KBM-7 (cell line): ENCODE measurements at places on chromosomes 4 and X.

- no peak for DNase-seq
Measured at GRCh38 chr4:101022151-101023024, 324.9 kb downstream of the PPP3CA start.

GRCh38 chrX:49270249-49270921 is 792 bp downstream of the PPP1R3F start:
- no peak for DNase-seq

- DNase-seq, result no peak
Measured at GRCh38 chr4:2942037-2942531, 21.1 kb downstream of the NOP14 start.

DNA sequence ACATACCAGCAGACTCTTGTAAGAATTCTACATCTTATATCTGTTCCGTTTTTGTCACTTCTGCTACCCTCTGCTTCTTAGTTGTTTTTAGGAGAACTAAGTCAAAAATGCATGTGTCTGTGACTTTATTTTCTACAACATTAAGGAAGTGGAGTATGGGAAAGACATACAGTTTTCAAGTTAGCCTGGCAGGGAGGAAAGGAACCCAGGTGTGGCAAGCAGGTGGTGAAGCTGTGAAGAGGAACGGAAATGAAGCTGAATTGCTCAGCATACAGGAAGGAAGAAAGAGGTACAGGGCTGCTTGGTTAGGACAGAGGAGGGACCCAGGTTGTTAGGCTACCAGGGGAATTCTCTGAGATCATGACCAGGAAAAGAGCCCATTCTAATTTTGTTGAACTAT is 9.4 kb downstream of the GPRIN3 start:
- peak; percentile 8 for DNase-seq

DNA sequence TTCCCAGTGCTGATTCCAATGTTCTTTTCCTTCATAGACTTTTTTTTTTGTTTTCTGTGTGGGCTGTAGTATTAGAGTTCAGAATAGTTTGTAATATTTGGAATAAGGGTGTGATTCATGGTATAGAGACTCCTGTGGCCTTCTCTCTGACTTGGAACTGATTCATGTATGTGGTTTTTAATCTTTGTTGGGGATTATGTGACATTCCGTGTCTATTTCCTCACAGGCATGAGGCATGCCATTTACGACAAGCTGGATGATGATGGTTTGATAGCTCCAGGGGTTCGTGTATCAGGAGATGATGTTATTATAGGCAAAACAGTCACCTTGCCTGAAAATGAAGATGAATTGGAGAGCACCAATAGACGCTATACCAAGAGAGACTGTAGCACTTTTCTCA is 44.4 kb downstream of the POLR2B start:
- DNase-seq, result no peak

- no peak for DNase-seq
Measured at GRCh38 chr4:31085689-31086088, 365.5 kb downstream of the PCDH7 start.

DNA sequence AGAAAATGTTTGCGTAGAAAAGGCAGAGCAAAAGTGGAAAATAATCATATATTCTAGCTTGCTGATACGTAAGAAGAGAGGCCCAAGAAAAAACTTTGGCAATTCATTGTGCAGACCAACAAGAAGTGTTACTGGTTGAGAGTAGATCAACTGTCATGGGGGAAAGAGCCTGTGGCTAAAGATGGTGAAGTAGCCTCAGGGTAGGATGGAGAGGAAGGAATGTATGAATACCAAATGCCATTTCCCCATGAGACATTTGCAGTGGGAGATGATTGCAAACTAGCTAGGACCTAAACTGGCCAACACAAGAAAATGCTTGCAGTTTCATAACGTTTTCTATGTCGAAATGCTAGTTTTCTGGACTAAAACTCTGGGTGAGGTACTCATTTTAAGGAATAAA is 47.7 kb upstream of the ADGRL3 start:
- DNase-seq, result no peak

DNA sequence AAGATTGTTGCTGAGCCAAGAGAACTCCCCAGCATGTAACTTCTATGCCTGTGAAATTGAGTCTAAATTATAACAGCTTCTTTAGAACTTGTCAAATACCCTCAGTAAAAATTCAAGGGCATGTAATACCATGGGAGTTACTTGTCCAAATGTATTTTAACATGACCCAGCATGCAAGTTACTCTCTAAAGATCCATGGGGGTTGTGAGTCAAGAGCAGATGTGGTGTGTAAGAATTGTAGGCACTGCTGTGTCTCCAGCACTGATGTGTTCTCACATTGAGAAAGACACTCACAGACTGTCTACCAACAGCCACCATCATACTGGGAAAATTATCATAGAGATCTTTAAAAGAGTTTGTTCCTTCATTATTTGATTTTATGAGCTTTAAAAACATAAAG is 237.4 kb upstream of the IL1RAPL1 start:
- no peak for DNase-seq

- DNase-seq, result no peak
Measured at GRCh38 chrX:17459661-17460060, 84.7 kb downstream of the NHS start.

DNA sequence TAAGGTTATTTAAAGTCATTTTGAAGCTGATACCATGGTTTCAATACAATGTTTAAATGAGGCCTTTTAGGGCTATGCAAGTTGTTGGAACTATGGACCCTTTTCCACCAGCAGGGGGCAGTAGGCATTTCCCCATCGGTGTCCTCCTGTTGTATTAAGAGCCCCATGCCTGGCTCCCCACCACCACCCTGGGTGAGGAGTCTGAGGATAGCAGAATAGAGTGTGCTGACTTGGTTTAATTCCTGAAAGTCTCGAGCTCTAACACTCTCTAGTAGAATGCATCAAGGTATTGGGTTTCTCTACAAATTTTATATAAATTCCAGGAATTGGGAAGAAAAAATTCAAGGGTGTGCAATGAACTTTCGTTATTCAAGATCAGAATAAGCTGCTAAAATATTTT is 234.8 kb upstream of the JADE1 start:
- peak; percentile 69 for DNase-seq

GRCh38 chr4:76156635-76157034 is 8.4 kb upstream of the NUP54 start:
- DNase-seq, result no peak

GRCh38 chrX:8689473-8689872 is 42.5 kb downstream of the ANOS1 start:
- DNase-seq, result no peak

GRCh38 chr4:55068522-55068921 is 56.9 kb downstream of the KDR start:
- DNase-seq, result no peak

- no peak for DNase-seq
Measured at GRCh38 chrX:16042980-16043379, 80.4 kb upstream of the GRPR start.

DNA sequence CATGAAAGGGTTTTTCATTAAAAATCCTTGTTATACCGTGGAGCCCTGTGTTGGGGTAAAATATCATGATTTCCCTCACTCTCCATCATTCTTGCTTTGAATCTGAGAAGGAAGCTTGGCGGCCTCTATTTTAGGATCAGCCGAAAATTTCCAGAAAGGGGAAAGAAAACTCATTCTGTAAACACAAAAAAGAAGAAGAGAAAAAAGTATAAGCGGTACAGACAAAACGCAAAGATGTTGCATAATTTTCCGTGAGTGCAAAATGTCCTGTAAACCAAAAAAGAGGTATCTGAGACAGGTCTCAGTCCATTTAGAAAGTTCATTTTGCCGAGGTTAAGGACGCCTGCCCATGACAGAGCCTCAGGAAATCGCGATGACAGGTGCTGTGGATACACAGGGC is 5.3 kb downstream of the CSF2RA start:
- DNase-seq, result no peak

- DNase-seq, result no peak
Measured at GRCh38 chrX:151609222-151609621, 45.7 kb downstream of the PASD1 start.

DNA sequence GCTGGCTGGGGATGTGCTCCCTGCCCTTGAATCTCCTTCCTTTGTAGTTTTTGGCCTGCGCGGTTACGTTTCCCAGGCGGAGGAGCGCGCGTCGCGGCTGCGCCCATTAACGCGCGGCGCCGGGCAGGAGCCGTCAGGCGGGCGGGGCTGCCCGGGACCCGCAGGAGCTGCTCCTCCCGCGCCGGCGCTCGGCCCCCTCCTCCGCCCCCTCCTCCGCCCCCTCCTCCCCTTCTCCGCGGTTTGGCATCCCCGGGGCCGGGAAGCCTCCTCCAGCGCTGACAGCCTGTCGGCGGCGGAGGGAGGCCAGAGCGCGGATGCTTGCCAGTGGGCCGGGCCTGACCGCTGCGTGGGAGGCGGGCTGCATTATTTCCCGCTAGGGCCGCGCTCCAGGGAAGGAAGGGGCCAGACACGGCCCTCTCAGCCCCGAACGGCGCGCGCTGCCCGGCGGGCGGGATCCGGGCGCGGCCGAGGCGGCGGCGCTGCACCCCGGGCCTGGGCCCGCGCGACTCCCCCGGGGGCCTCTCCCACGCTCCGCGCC is at the start of gene DCLK2:
TSS of gene DCLK2 (plus strand) at position 405 of the 538 bp plus-strand sequence. CDS start 583 bp downstream, outside the sequence.
- DNase-seq, result peak; percentile 66

DNA sequence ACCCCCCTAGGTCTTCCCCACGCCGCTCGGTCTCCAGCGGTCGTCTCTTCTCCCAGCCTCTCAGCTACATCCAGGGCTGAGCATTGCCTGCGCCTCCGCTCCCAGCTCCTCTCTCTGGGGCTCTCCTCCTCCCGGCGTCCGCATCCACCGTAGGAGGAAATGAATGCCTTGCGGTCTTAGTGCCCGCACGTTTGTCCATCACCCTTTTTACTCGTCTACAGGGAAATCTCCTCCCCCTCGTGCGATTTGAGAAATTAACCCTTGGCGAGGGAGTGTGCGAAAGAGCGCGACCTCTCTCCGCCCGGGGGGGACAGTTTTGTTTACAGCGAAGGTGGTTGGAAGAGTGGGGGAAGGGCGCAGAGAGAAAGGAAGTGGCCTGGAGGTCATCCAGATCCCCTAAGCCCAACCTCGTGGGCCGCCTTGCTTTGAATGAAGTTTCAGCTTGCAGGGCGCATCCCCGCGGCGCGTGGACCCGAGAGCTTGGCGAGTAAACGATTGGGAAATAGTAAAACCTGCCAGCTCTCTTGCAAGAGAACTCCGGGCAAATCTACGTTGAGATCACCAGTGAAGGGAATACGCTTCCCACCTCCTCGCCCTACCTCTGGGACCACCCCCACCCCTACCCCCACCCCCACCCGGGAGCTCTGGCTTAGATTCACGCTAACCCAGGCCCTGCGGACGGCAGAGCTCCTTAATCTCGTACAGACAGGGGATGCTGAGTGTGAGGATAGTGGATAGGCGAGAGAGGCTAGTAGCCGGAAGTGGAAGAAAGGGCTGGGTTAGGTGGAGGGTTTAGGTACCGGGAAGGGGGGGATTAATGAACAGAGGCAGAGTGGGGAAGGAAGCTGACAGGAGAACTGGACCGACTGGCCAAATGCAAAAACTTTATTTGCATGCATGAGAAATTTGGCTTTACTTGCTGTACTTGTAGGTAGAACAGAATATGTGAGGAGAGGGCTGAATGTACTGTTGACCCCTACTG is at the start of gene ELOVL6:
TSS of gene ELOVL6 (minus strand) at position 181 of the 982 bp plus-strand sequence. CDS start 280 bp downstream, outside the sequence.
- DNase-seq, result peak; percentile 84

DNA sequence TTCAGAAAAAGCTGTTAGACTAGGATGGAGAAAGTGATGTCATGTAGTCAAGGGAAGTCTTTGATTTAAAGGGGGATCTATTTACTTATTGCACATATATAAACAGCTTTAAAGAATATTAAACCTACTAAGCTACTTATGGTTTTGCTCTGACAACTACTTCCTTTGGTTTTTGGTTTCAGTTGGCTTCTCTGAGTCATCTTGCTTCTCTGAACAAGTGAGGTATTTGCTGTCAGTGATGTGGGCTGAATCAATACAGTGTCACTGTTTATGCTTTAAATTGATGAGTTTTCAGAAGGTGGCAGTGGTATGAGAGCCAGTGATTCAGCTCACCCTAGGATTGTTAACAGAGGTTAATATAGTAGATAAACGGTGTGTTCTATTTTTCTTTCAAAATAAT is 75.1 kb downstream of the CEP44 start:
- DNase-seq, result no peak

DNA sequence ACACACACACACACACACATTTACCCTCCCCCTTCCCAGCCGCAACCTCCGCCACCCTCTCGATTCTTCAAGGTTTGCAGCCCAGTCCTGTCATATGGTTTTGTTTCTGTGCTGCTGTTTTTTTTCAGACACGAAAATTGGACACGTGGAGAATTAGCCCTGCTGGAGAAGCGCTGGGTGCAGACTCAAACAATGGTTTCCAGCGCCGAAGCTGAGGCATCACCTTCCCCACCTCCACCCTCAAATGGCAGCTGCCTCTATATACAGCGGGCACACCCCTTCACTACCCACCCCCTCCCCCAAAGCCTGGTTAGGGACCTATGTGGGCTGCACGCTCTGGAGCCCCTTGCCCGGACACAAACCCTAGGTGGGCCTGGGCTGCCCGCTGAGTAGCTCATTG is 87.9 kb downstream of the BCOR start:
- DNase-seq, result no peak

DNA sequence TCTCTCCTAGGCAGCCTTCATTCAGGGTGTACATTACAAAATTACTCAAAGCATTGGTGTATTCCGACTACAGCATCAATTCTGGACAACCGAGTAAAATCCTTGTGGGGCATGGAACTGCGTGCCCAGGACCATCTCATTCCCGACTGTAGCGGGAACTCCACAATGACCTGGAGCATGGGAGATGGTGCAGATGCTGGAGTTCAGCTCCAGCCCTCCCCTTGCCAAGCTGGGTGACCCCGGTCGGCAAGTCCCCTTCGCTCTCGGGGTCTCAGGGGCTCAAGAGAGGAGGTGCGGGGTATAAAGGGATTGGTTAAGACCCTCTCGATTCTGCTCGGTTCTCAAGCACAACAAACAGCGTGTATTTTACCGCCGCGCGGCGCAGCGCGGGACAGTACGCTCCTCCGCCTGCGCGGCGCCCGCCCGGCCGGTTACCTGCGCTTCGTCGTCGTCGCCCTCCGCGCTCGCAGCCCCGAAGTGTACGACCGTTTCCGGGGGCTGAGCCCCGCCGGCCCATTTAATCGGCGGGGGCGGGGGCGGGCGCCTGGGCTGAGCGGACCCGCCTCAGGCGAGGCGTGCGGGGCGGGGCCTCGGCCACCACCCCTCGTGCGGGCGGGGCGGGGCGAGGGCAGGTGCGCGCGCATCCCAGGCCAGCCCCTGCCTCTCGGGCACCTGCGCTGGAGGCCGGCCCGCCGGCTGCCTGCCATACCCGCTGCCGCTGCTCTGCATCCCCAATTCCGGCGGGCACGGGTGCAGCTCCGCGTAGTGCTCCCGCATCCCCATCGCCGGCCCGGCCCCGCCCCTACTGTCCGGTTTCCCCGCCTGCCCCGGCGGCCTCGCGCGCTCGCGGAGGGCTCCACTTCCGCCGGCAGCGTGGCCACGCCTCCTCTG is at the start of gene G6PD:
TSS of gene G6PD (minus strand) at position 493 of the 891 bp plus-strand sequence. CDS start 691 bp downstream, outside the sequence.
- no peak for DNase-seq

DNA sequence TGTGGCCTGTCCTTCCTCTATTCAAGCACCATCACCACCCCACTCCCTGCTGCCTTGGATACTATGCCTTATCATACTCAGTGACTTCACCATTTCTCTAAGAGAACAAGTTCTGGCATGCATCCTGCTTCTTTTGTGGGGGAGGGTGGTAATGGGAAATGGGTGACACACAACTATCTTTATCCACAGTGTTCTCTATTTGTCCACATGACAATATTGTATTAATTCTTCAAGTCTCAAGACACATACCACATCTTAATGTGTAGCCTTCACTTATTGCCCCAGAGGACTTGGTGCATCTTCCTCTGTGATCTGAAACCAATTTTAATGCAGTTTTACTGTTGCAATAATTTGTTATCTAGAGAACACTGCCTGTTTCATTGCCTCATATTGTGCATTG is 29.3 kb upstream of the UGT2B7 start:
- DNase-seq, result peak; percentile 44
